ENCODE measurements at places on chromosomes 4 and X.

GRCh38 chr4:89868276-89868675 is 26.4 kb upstream of the MMRN1 start:
- no peak for DNase-seq

DNA sequence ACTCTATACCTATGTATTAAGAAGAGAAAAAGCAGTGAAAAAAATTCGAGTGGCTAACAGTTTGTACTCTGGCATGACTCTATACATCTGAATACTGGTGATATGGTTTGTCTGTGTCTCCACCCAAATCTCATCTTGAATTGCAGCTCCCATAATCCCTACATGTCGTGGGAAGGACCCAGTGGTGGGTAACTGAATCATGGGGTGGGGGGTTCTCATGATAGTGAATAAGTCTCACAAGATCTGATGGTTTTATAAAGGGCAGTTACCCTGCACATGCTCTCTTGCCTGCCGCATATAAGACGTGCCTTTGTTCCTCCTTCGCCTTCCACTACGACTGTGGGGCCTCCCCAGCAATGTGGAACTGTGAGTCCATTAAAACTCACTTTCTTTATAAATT is 70.4 kb downstream of the LRBA start:
- DNase-seq, result no peak

DNA sequence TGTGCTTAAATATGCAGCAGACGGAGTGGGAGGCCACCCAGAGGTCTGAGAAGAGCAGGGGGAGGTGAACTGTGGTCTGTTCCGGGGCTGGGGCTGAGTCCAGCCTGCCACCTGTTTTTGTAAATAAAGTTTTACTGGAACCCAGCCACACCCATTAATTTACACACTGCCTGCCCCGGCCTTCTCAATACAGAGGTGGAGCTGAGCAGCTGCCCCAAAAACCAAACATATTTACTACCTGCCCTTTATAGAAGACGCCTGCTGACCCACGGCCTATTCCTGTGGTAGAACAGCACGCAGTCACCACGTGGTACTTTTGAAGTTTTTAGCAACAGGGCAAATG is 45.9 kb downstream of the FGFRL1 start:
- DNase-seq, result no peak

DNA sequence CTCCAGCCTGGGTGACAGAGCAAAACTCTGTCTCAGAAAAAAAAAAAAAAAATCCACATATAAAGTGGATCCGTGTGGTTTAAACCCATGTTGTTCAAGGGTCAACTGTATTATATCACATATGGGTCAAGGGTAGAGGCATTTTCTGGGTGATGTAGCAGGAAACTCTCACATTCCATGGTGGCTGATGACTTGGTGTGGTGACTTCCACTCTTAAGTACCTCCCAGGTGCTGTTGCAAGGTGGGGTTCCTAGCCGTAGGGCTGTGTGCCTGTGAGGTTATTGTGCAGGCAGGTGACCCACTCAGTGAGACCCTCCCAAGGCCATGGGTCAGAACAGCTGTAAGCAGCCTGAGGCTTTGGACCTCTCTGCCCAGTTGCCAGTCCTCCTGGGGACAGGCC is 17.0 kb downstream of the ELF4 start:
- DNase-seq, result no peak

DNA sequence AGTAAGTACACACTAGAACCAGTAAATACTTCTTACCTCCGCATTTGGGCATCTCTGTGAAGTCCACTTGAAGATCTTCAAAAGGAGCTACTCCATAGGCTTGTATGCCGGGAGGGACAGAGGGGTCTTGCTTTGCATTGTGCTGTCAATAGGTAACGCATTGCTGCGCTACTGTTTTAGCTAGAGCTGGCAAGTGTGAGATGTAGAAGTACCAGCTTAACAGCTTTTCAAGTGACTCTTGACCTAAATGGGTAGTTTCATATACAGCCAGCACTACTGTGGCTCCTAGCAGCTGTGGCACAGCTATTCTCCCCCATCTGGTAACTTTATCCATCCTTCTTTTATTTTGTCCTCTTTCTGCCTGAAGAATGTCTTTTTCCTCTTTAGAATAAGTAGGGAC is 205.3 kb upstream of the KLF8 start:
- DNase-seq, result no peak

DNA sequence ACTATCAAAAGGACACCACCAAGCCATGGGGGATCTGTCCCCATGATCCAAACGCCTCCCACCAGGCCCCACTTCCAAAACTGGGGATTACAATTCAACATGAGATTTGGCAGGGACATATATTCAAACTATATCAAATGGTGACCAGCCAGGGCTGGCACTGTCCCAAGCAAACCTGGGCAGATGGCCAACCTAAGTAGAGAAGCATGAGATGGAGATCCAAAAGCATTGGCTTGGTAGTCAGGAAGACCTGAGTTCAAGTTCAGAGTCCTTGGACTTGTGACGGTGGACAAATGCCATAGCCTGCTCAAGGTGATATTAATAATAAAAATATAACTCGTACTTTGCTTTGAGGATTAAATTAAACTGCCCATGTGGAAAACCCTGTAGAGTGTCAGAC is 79.2 kb upstream of the HS3ST1 start:
- DNase-seq, result no peak

DNA sequence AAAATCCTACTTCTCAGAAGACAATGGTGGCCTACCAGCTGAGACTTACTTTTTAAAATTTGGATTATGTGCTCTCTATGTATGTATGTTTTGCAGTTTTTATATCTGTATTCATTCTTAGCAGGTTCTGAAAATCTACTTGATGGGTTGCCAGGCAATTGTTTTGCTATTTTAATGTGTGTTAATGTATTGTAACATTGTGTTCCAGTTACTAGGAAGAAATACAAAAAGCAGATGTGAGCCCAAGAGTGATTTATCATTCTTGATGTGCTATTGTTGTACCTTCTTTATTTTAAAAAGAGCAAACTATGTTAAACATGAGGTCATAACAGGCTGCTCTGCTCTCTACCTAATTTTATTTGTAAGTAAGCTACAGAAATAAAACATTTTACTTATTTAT is 81.9 kb downstream of the REPS2 start:
- no peak for DNase-seq

- DNase-seq, result no peak
Measured at GRCh38 chr4:81621490-81621889, 149.8 kb upstream of the RASGEF1B start.

DNA sequence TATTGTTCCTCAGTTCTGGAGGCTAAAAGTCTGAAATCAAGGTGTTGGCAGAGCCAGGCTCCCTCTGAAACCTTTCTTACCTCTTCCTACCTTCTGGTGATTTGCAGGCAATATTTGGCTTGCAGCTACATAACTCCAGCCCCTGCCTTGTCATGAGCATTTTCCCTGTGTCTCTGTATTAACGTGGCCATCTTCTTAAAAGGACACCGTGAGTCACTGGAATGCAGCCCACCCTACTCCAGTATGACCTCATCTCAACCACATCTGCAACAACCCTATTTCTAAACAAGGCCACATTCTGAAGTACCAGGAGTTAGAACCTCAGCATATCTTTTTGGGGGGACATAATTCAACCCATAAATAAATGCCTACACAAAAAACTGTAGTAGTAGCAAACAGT is 40.7 kb downstream of the FANCB start:
- DNase-seq, result peak; percentile 26

DNA sequence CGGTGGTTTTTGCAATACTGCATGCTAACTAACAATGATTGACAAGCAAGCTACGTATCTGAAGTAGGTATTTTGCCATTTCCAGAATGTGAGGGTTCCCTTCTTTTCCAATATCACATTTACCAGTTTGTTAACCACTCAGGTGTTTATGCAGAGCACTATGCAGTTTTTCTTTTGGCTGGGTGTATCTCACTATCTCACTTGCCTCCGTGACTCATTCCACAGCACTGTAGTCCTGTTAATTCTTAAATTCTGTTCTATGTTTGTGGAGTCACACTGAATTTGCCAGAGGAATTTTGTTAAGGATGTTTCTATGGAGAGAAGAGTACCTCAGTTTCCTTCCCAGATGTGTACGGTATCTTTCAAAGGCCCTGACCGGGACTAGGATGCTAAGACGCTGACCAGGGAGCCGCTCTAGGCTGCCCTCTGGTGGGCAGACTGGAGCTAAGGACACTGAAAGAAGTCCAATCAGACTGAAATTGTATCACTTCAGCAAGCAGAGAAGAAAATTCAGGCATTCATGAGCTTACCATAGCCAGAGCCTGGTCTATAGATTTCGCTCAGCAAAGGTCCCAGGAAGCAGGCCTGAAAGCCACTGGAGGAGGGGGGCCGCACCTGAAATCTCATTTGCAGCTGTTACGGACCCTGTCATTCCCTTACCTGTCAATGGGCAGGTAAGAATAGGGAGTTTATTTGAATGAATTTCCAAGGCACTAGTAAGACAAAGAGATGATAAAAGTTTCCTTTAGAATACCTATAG is 388.4 kb upstream of the SPOCK3 start:
- DNase-seq, result no peak

- no peak for DNase-seq
Measured at GRCh38 chrX:135213200-135213844, 38.5 kb upstream of the ETDA start.

Data from BJ (cell line).